Ascending aorta (tissue), 2 donors: ENCODE measurements at places on chromosomes 4 and X.

GRCh38 chr4:179182741-179183140, 1740.5 kb upstream of the AGA start:
- no peak for DNase-seq

- DNase-seq, result no peak
Observed at GRCh38 chrX:87580862-87581261, 63.3 kb downstream of the KLHL4 start.

GRCh38 chrX:43882294-43882681, at the start of gene MAOB:
TSS of gene MAOB (minus strand) at chrX:43882450. CDS start at chrX:43882299, 151 bp downstream.
- no peak for DNase-seq

- no peak for DNase-seq
Observed at GRCh38 chr4:165927815-165928214, 54.8 kb downstream of the TLL1 start.

DNA sequence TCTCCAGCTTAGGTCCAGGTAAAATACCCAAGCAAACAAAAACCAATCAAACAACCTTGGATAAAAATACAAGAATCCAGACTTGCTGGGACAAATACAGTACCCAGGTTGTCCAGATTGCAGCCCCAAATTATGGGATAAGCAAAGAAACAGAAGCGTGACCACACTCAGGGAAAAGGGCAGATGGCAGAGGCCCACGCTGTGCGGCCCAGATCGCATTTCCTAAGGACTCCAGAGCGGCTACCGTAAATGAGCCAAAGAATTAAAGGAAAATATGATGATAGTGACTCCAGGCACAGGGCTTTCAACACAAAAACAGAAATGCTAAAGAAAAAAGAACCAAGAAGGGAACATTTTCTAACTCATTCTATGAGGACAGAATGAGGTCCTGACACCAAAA, 50.3 kb downstream of the FGFRL1 start:
- DNase-seq, result no peak

DNA sequence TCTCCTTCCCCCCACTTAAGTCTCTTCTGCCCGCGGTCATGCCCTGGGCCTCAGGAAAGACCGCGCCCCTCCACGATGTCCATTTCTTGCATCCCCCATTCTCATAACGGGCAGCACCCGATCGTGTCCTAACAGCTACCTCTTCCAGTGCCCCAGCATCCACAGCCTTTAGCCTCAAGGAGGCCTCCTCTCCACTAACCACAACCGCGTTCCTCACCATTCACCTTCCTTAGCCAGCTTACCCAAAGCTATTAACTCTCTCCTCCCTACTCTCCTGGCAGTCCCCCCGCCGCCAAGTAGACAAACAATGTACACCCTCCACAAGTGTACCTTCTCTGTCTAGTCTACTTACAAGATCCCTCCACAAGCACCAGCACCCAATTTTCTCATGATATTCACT, 58.6 kb upstream of the PAGE5 start:
- no peak for DNase-seq

DNA sequence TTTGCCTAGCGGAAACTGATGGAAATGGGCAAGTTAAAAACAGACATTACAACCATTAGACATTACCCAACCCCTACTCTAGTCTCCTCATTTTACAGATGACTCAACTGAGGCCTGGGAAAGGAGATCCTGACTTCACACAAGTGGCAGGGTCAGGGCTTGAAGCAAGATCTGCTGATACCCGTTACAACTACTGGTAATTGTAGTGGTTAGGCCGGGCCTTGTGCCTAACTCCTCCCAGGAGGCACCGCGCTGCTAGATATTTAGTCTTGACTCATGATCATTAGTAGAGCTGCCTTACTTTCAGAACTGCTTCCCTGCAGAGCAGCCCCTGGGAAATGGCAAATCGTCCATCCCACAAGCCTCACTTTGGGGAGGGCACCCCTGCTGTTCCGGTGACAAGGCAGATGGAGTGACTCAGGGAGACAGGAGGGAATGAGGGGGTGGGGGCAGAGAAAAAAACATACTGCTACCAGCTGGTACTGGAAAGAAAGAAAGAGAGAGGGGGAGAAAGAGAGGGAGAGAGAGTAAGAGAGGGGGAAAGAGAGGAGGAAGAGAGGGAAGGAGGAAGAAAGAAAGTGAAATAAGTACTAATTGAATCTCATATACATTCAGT, 12.2 kb downstream of the ARHGEF6 start:
- DNase-seq, result no peak

DNA sequence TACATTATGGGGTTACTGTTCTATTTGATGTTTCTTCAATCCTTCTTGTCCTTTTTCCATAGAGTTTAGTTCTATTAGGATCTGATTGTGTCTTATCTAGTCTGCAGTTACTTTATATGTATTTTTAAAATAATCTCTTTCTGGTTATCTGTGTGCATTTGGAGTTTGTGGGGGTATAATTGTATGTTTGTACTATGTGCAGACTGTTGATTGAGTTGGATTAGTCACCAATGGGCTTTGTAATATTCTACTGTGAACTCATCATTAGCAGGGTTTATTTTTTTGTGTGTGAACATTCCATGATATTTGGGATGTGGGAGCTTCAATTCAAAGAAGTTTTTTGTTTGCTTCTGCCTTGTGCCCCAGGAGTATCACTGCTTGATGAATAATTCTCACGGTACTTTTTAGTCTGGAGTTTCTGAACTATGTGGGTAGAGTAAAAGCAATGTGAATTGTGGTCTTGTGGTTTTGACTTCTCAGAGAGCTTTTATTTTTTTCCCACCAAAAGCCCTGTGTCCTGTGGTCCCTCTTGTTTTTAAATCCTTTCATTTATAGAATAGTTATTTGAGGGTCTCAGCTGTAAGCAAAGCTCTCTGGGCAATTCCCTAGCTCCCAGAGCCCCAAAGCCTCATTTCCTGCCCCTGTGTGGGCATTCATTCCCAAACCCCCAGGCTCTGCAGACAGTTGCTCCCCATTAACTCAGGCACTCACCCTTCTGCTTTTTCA, 127.8 kb downstream of the PHKA2 start:
- DNase-seq, result no peak

DNA sequence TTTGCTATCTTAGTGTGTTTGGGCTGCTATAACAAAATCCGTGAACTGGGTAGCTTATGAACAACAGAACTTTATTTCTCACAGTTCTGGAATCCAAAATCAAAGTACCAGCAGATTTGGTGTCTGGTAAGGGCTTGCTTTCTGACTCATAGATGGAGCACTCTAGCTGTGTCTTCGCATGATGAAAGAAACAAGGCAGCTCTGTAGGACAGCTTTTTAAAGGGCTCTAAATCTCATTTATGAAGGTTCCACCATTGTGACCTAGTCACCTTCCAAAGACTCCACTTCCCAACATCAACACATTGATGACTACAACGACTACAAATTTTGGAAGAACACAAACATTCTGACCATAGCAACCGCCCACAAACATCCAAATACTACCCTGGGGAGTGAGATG, 158.6 kb upstream of the LCORL start:
- DNase-seq, result no peak

- no peak for DNase-seq
Observed at GRCh38 chrX:38666909-38667308, 105.6 kb downstream of the TSPAN7 start.

DNA sequence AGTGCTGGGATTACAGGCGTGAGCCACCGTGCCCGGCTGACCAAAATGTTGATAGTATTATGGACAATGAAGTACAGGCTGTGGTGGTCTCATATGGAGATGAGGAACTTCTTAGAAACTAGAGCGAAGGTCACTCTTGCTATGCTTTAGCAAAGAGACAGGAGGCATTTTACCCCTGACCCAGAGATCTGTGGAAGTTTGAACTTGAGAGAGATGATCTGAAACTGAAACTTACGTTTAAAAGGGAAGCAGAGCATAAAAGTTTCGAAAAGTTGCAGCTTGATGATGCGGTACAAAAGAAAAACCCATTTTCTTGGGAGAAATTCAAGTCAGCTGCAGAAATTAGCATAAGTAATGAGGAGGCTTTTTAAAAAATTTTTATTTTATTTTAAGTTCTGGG, 8.5 kb upstream of the CTAG2 start:
- DNase-seq, result no peak
